PC-3 (cell line): ENCODE measurements at places on chromosomes 12 and 14. TPM values are rescaled to one million over a fixed set of nuclear protein-coding genes. Genes with fewer than 3 reads are reported as not detected.
A peak's percentile ranks its signal among the peaks of the same experiment; 100 is the strongest.

GRCh38 chr12:57491393-57492280, 3.8 kb downstream of the MARS1 start:
- DNase-seq: peak; percentile 28

DNA sequence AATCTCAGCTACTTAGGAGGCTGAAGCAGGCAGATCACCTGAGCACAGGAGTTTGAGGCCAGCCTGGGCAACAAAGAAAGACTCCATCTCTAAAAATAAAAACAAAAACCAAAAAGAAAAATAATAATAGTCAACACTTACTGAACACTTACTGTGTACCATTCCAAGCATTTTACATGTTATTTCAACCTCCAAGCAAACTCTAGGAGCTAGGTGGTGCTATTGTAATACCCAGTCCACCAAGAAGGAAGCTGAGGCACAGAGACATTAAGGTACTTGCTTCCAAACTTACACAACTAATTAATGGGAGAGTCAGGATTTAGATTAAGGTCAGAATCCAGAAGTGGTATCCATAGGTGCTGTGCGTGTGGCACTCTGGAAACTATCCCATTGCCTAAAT, 13.7 kb upstream of the OR6J1 start:
- DNase-seq: peak; percentile 52

DNA sequence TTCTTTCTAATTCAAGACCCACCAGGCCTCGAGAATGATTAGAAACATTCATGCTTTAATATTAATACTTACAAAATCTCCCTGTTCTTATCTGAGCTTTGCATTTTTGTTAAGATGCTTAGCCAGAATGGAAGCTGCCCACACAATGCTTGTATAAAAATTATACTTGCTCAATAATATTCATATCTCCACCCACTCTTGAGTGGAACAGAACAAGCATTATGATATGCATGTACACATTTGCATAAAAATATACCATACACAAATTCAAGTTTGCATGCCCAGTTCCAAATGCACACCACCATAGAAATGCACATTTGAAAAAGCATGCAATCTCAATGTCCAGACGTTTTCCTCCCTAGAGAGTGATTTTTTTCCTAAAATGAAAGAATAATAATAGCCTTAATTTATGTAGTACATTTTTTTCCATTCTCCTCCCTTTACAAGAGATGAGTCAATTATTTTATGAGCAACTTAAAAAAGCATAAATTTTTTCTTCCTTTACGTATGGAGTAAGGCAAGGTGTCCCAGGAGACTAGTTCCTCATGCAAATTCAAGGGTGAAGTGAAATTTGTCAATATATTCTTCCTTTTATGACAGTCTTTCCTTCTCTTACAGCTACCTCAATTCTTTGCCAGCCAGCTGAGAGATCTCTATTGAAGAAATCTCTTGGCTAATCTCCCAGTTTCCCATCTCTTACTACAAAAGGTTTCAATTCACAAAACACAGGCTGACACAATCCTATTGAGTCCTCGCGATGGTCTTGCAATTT, 313.1 kb upstream of the GARIN6 start:
- DNase-seq: no peak

CHGA gene
- not detected in 2 replicates for total RNA-seq

MYO1A gene
- 0.17 TPM in 1 of 2 replicates, not detected in the other for total RNA-seq

- peak; percentile 96 for DNase-seq
Measured at GRCh38 chr14:59303216-59303615, 114.7 kb downstream of the DAAM1 start.

JPH4 gene
- total RNA-seq: not detected in 2 replicates

DNA sequence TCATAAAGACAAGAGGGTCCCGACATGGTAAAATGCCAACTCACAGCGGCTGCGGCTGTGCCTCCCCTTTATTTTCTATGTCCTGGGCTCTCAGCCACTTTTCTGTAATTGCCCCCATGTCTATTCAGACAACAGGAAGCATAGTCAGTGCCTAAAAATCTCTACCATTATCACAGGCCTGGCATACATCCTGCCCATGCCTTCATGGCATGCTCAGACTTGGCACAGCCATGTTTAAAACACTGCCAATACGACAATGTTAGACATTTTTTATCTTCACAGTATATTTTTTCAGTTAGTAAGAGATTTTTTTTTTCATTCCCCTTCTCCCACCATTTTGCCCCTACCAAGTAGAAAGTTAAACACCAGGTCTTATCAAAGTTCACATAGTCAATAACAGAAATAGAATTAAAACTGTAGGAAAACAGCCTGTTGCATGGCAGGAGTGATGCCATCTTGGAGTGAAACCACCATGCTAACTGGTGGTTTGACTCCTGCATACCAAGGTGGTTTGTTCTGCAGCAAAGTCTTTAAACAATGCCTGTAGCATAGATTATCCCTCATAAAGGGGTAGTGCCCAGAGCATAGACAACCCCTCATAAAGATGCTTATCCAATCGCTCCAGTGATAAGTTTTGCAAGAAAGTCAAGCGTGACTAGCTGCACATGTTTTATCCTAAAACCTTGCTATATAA, 18.9 kb upstream of the CERS5 start:
- peak; percentile 45 for DNase-seq

STRN3 gene
- total RNA-seq: 36.9 and 41.4 TPM in 2 replicates

ANKRD33 gene
- not detected in 2 replicates for total RNA-seq

SYNDIG1L gene
- total RNA-seq: not detected in 2 replicates

DNA sequence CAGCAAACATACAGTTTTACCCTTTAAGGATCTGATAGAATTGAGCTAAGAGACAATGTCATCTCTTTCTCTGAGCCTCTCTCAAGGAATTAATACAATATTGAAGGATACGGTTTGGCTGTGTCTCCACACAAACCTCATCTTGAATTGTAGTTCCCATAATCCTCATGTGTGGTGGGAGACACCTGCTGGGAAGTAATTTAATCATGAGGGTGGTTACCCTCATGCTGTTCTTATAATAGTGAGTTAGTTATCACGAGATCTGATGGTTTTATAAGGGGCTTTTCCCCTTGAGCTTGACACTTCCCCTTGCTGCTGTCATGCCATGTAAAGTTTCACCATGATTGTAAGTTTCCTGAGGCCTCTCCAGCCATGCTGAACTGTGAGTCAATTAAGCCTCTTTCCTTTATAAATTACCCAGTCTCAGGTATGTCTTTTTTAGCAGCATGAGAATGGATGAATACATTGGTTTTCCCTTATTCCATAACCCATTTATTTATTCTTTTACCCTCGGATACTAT, 47.6 kb downstream of the TMEM30B start:
- DNase-seq: no peak

DNA sequence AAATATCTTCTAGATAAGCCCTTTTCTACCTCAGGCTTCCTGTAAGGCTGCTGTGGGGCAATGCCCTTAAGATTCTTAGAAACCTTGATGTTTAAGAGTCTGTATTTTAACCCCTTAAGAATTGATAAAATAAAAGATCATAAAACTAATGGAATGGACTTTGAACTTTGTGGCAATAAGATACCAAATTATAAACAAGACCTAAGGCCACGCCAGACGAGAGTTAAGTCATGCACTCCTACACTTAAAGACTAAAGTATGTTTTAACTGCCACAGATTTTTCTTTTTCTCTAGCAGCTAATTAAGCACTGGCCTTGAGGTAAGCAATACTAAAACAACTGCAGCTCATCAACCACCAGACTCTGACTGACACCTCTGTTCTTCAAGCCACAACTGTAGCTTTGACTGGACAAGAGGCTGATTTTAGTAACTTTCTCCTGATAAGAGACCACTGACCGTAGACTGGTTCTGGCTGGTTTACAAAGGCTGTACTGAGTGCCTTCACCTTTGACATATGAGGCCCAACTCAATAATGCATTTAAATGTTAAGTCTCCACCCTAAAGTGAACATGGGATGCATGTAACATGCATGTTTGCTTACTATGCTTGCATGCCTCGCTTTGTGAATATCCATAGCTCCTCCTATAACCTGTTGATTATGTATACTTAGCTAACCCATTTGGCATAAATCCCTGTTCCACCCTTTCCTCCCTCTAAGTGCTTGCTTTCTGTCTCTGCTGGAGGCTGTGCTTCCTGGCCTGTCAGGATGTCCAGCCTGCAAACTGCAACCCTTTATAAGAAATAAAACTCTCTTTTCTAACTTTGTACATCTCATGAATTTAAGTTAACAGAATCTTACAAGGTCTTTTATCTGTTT, 71.9 kb downstream of the KLHL28 start:
- no peak for DNase-seq

PTPRQ gene
- total RNA-seq: 0.07 TPM in 1 of 2 replicates, not detected in the other

- no peak for DNase-seq
Measured at GRCh38 chr14:94317259-94317658, 5.9 kb downstream of the SERPINA6 start.

TMEM106C gene
- total RNA-seq: 114 and 166 TPM in 2 replicates

ANAPC7 gene
- total RNA-seq: 80.5 and 112 TPM in 2 replicates

DNA sequence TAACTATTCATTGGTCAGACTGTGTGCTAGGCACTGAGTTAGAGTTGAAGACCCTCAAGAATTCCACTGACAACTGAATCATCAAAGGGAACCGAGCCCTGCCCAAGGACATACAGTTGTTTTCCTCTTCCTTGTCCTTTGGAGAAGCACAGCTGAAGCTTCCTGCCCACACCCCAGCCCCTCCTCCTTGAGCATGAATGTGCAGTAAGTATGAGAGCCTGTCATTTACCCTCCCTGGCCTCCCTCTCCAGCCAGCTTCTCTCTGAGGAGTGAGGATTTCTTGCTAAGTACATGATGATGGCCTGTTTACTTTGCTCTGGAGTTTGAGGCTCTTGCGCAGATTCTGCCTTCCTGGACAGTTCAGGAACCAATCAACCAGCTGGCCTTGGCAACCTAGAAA, 235.2 kb downstream of the CACNA1C start:
- DNase-seq: no peak

GRCh38 chr12:95870897-95871296, 12.1 kb downstream of the SNRPF start:
- no peak for DNase-seq

DNA sequence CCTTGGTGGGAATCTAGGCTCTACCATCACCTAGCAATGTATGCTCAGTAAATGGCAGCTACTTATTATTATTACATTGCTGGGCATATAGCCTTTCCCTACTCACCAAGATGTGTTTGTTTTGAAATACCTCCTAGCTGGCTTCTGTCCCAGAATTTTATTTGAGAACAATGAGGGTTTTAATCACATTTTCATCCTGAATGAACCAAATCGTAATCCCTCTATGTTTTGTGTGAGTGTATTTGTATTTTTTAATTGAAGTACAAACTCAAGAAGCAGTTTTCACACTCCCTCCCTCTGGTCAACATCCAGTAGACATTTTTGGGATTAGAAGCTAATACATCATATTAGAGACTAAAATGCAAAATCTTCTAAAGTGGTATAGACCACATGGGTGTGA, 7.6 kb downstream of the SLC7A8 start:
- DNase-seq: peak; percentile 23

ACOT6 gene
- not detected in 2 replicates for total RNA-seq

LAG3 gene
- total RNA-seq: 0.40 and 0.58 TPM in 2 replicates

GRCh38 chr12:27094726-27095125, 12.3 kb upstream of the C12orf71 start:
- no peak for DNase-seq

DNA sequence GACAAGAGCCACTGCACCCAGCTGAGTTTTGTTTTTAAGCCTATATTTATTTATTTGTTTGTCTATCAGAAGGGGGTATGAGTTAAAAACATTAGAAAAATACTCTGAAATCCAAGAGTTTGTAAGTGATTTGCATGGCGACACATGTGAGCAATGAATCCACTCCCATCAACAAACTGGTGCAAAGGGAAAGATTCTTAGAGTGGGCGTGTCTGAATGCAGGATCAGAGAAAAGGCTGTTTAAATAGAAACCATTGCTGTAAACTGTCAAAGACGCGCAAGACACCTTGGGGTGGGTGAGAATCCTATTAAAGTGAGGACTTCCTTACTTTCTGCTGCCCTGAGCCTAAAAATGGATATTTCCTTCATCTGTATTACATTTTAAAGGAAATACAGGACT, 51.9 kb downstream of the ZFYVE26 start:
- peak; percentile 65 for DNase-seq

GRCh38 chr12:28177461-28177860, 12.8 kb upstream of the CCDC91 start:
- DNase-seq: peak; percentile 64

PPM1H gene
- total RNA-seq: 9.8 and 12.0 TPM in 2 replicates

DNA sequence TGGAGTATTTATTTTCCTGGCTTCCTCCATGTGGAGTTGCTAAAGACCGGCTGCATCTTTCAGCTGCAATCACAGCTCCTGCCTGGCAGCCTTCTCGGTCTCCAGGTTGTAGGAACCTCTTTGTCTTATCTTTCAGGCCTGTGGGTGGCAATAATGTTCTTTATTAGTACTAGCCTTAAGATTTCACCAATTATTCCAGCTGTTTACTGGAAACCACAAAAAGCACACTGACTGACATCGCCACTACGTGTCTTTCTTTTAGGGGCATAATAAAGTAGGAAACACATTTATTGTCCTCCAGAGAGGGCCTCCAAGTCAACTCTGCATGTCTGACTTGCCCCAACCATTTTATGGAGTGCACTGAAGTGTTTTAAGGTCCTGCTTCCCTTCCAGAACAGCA, 1116.5 kb upstream of the TMEM132C start:
- DNase-seq: peak; percentile 39

SPIC gene
- total RNA-seq: not detected in 2 replicates

DNA sequence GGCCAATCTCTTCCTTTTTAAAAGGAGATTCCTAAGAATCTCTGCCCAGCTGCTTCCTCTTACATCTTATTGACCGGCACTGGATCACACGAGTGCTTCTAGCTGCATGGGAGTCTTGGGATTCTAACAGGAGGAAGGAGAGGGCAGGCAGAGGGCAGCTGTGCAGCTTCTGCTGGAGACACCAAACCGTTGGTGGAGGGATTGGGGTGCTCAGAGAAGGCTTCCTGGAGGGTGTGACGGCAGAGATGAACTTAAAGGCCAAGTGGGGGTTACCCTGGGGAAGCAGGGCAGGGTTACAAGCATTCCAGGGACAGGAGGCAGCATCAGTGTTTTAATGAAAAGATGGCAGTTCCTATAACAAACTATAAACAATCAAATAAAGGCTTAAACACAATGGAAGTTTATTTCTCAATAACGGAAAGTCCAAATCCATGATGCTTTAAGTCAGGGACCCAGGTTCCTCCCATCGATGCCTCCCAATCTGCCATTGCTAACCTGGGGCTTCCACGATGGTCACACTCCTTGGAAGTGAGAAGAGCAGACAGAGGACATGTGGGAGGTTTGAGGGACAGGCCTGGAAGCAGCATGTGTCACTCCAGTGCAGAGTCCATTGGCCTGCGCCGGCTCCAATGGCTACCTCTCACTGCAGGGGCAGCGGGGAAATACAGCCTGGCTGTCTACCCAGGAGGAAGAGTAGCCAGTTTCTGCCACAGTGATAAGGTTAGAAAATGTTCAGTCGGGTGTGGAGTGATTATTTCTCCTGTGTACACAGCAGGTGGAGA, 53.1 kb upstream of the DDX11 start:
- no peak for DNase-seq

- no peak for DNase-seq
Measured at GRCh38 chr14:31943217-31943799, 133.8 kb upstream of the ARHGAP5 start.

GRCh38 chr14:97458661-97459579, 661.7 kb downstream of the VRK1 start:
- DNase-seq: no peak

INTS13 gene
- total RNA-seq: 61.8 and 74.1 TPM in 2 replicates
